Thoracic aorta (tissue), 2 donors: ENCODE measurements at places on chromosomes 7 and 10. TPM values are rescaled to one million over a fixed set of nuclear protein-coding genes. Genes with fewer than 3 reads are reported as not detected.

Gene UNC5B
- 18.3 TPM for total RNA-seq

Gene FAM25G
- total RNA-seq = not detected

Gene ABCB4
- 1.4 TPM for total RNA-seq

Gene MLXIPL
- 6.4 TPM for total RNA-seq

Gene HOXA10
- total RNA-seq = not detected

Gene CTAGE8
- total RNA-seq = 2.1 TPM

- H3K36me3 ChIP-seq = no peaks in the 10 kb centered on the region
- DNase-seq = no peak
- no peak overlapping the region for H3K4me3 ChIP-seq
- no peak overlapping the region for H3K27ac ChIP-seq
- no peaks in the 10 kb centered on the region for H3K4me1 ChIP-seq
These were observed 4.9 kb upstream of the OPTN start for GRCh38 chr10:13095094-13095493.

GRCh38 chr10:97729014-97729413 is 7.9 kb upstream of the ZFYVE27 start:
- H3K27me3 ChIP-seq = no peaks in the 10 kb centered on the region
- H3K4me3 ChIP-seq = no peak overlapping the region
- no peak overlapping the region for H3K27ac ChIP-seq
- H3K4me1 ChIP-seq = peaks cover 8% of the 10 kb centered on the region
- no peak for DNase-seq

GRCh38 chr10:3827266-3827665 is 42.3 kb upstream of the KLF6 start:
- H3K4me3 ChIP-seq = no peak overlapping the region
- H3K4me1 ChIP-seq = peaks cover 31% of the 10 kb centered on the region
- no peaks in the 10 kb centered on the region for H3K36me3 ChIP-seq
- H3K27me3 ChIP-seq = no peaks in the 10 kb centered on the region
- no peak overlapping the region for H3K27ac ChIP-seq

- no peak for DNase-seq
- no peaks in the 10 kb centered on the region for H3K4me1 ChIP-seq
- no peak overlapping the region for H3K27ac ChIP-seq
- H3K36me3 ChIP-seq = no peaks in the 10 kb centered on the region
These were observed 51.1 kb upstream of the ADRB1 start for GRCh38 chr10:113992471-113993011.

- DNase-seq = no peak
- H3K4me3 ChIP-seq = no peak overlapping the region
- H3K27me3 ChIP-seq = no peaks in the 10 kb centered on the region
- H3K27ac ChIP-seq = no peak overlapping the region
These were observed 297.8 kb downstream of the DNAJB6 start for GRCh38 chr7:157634401-157635147.

GRCh38 chr7:148963583-148964482 is 64.5 kb downstream of the PDIA4 start:
- no peak for DNase-seq
- no peaks in the 10 kb centered on the region for H3K27me3 ChIP-seq
- H3K36me3 ChIP-seq = no peaks in the 10 kb centered on the region
- H3K4me3 ChIP-seq = peak overlapping the region; percentile 77

- H3K4me1 ChIP-seq = no peaks in the 10 kb centered on the region
- no peaks in the 10 kb centered on the region for H3K27me3 ChIP-seq
- no peak for DNase-seq
- H3K36me3 ChIP-seq = no peaks in the 10 kb centered on the region
These were observed 26.5 kb upstream of the GSAP start for GRCh38 chr7:77442636-77443035.

DNA sequence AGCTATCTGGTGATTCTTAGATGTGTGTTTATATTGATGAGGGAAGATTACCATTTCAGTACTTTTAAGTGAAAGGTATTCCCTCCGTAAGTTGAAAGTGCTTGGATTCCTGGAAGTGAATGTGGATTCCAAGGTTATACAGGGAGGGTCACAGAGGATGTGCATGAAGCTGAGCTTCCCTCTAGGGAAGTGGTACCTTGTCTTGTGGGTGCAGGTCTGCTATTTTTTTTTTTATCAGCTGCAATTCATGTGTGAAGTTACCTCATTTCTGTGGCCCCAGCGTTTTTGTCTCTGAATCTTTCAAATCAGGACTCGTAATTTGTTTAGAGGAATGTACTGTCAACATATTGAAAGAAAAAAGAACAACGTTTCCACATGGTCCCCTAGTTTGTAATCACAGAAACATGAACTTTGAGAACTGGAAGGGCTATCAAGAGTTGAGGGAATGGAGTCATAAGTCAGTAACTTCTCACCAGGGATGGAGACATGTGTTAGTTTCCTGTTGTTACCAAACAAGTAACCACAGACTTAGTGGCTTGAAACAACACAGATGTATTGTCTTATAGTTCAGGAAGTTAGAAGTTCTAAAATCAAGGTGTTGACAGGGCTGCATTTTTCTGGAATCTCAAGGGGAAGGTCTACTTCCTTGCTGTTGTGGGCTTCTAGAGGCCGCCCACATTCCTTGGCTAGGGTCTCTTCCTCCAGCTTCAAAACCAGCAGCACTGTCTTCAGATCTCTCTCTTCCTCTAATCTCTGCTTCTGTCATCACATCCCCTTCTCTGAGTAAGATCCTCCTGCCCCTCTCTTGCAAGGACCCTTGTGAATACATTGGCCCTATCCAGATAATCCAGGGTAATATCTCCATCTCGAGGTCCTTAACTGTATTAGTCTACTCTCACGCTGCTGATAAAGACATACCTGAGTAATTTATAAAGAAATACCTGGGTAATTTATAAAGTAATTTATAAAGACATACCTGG is 64.4 kb downstream of the RAB18 start:
- no peak for DNase-seq
- H3K4me3 ChIP-seq = no peak overlapping the region
- no peaks in the 10 kb centered on the region for H3K4me1 ChIP-seq
- H3K27ac ChIP-seq = no peak overlapping the region

DNA sequence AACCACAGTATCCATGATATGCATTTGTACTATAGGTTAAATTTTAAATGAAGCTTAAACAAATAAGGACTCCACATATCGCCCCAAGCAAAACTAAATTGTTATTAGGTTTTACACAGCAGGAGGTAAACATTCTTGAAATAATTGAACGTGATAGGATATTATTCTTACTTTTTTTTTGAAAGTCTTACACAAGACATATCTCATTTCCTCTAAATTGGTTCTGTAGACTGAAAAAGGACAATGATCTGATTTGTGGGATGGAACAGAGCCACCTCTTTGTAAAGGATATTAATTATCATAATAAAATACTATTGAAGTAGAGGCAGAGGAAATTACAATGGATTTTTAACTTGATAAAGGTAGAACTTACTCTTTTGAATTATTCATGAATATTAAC is 155.1 kb upstream of the SEMA3D start:
- H3K27ac ChIP-seq = no peak overlapping the region
- no peak for DNase-seq
- H3K27me3 ChIP-seq = no peaks in the 10 kb centered on the region
- H3K36me3 ChIP-seq = no peaks in the 10 kb centered on the region
- H3K4me1 ChIP-seq = no peaks in the 10 kb centered on the region
